Stimulated activated CD4-positive, alpha-beta T cell treated with anti-CD3 and anti-CD28 coated beads, Interleukin-4, amount 100 ng/mL, for 1 hour (primary cell): ENCODE measurements at places on chromosomes 7 and 10.

DNA sequence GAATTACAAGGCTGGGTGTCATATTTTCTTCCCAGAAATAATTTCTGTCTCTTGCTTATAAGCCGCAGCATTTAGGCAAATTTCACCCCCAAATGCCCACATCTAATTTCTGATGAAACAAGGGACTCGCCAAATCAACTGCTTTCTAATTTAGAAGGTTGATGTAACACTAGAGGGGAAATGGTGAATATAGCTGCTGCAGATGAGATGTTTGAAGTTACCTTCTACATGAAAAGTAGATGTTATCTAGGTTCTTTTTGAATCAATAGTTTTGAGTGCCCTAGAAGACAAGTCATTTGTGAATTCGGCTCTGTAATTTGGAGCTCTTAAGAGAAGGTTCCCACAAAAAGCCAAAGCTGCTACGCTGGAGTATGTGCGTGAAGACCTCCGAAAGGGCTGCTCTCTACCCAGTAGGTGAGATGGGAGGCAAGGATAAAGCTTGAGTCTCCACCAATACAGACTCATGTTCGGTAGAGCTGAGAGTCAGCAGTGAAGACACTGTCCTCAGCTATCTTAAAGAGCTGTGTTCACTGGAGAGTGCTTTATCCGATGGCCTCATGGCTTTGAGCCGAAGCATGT, 99.5 kb downstream of the FANK1 start:
- no peak for DNase-seq

- DNase-seq = no peak
Measured at GRCh38 chr7:106139265-106140251, 27.4 kb upstream of the SYPL1 start.

- DNase-seq = no peak
Measured at GRCh38 chr10:119418362-119418761, 124.2 kb downstream of the RGS10 start.

DNA sequence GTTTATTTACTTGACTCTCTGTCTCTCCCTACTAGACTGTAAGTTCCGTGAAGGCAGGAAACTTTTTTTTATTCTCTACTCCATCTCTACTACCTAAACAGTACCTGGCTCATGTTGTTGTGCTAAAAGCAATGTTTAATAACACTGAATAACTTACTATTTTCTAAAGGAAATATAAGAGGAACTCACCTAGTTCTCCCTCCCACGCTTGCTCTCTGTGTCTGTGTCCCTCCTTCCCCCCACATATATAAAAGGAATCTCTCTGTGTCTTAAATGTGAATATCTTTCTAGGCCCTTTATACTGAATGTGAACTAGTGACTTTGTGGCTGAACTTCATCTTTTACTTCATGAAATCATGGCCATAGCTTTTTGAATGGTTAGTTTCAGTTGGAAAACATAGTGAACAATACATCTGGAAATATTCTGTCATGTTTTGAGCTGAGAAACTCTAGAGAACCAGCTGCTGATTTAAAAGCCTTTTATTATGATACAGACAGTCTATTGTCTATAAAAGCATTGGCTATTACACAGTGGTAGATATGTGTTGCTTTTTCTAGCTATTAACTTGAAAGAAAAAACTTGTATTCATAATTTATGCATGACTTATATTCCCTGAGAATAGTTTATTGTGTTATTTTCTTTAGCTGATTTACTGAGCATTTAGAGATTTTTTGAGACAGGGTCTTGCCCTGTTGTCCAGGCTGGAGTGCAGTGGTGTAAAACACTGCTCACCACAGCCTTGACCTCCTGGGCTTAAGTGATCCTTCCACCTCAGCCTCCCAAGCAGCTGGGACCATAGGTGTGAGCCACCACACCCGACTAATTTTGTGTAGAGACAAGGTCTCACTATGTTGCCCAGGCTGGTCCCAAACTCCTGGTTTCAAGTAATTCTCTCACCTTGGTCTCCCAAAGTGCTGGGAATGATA, 42.5 kb downstream of the VCL start:
- no peak for DNase-seq

DNA sequence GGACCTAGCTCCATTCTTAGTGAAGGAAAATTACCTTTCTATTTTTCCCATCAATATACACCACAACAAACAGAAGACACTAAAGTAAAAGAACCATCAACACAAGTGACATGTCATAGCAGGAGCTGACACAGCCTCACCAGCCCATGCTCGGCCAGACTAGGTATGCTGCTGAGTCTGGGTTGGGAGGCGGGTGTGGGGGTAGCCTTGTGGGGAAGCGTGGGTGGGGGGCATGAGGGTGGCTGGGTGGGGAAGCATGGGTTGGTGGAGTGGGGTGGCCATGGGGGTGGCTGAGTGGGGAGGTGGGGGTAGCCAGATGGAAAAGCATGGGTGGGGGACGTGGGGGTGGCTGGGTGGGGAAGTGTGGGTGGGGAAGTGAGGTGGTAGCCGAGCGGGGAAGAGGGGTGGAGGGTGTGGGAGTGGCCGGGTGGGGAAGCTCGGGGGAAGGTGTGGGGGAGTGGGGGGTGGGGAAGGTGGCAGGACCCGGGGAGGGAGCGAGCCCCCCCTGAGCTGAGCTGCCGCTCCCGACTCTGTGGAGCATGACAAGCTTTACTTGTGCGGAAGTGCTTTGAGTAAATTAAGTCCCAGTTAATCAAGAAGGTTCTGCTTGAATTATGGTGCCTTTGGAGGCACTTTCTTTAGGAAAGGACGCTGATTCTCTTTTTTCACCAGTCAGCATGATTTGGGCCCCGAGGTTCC, 294.6 kb upstream of the ZNF32 start:
- no peak for DNase-seq

GRCh38 chr10:5975641-5976473, 1.5 kb downstream of the IL15RA start:
- DNase-seq = peak; percentile 47

DNA sequence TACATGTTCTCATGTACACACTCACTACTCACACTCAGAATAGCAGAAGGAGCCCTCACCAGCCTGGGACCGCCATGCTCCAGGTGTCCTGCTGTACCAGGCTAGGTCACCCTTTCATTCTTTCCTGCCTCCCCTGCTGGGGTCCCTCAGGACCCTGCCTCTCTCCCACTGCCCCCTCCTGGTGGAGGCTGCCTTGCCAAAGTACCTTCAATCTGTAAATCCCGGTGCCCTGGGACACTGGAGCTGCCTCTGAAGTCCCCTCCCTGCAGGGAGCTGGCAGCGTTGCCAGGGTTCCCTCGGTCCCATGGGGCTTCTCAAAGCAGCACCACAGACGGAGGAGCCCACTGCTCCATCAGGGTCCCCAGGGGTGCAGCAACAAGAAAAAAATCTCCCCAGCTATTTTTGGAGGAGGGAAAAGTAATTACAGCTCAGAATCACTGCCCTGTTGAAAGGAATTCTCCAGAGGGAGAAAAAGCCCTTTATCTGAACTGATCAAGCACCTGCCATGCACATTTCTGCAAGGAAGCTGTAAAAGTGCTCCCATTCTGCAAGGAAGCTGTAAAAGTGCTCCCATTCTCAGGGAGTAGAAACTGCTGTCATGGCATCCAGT, 259.9 kb downstream of the PTPRN2 start:
- no peak for DNase-seq

DNA sequence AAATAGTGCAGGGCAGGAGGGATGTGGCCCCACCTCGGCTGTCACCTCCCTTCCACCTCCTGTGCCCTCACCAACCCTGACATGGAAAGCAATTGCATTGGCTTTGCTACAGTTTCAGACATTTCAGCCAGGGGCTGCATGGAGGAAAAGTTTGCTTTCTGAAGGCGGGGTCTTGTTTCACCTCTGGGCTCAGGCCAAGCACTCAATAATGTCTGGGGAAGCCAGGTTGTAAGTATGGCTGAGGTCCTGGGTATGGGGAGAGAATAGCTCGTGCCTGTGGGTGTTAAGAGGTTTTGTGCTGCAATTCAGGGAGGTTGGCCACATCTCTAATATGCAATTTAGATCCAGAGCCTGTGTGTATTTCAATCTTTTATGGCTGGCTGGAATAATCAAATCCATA, 238.4 kb upstream of the MKI67 start:
- no peak for DNase-seq

DNA sequence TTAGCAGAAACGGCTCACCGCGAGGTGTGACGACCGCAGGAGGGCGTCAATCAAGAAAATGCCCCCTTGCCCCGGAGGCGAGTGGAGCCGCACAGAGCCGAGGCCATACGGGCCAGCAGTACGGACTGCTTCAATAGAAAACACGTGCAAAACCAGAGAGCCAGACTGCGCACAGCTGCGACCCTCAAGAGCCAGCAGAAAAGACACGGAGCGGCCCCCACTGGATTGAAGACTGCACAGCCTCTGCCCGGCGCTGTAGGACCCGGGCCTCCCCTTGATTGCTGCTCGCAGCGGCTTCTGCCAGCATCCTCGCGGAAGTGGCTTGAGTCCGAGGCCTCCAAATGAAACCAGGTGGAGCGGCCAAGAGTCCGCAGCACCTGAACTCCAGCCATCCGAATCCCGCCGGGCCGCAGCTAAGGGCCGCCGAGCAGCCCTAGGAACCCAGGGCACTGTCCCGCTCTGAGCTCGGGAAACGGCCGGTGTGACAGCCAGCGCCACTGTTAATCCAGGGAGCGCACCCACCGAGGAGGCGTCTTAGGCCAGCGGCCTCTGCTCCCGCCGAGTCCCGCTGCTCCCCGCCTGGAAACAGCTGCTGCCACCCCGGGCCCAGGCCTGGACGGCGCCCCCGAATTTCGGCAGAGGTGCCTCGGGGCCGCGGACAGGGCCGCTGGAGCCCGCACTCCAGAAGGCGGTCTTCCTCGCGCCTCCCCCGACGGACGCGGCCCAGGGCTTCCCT, 660 bp upstream of the HHEX start:
- DNase-seq = peak; percentile 9

DNA sequence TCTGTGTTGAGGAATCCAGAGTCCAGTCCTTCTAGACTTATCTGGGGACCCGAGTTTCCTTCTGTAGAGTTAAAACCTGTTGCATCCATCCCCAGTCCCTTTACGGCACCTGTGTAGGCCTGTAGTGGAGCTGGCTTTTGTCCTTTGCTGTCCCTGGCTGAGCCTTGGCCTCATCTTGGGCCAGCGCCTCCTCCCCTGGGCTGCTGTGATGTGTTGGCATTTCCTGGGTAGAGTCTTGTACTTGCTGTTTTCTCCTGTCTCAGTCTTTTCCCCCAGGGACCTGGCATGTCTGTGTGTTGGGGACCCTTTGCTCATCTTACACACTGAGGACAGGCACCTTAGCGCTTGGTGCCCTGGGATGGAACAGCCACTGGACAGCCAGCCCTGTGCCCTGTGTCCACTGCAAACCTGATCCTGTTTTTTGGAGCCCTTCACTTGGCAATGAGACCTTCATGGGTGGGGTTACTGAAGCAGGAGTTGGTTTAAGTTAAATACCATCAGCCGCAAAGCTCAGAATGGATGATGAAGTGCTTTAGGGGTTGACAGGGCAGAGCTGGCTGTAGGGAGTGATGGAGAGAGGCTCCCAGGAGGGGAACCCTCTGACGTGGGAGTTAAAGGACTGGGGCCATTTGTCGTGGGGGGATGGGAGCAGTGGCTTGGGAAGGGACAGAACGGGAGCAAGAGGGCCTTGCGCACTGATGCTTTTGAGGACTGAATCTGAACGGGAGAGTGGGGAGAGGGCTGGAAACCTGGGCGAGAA, 50.9 kb downstream of the CUX1 start:
- DNase-seq = no peak

DNA sequence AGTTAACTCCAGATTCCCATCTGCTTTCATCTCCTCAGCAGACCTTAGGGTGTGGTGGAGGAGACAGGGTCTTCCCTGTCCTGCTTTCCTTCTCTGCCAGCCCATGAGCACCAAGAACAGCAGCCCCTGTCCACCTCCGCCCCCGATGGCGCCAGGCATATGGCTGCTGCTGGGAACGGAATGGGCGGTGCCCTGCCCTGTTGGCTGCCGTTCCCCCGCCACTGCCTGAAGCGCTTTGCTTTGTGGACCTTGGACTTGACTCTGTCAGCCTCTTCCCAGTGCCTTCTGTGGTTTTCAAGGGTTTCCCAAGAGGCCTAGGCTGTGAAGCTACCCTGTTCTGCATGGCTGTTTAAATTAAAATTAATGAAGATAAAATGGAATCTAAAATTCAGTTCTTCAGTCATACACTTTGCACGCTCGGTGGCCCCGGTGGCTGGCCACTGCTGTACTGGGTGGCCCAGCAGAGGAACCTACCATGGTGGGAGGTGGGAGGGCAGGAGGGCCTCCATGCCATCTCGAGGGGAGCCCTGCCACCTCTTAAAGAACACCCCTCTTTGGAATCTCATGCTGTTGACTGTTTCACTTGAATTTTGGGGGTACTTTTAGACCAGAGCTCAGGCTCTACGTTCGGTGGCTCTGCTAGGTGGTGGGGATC, 78.7 kb downstream of the NKX6-2 start:
- DNase-seq = no peak

DNA sequence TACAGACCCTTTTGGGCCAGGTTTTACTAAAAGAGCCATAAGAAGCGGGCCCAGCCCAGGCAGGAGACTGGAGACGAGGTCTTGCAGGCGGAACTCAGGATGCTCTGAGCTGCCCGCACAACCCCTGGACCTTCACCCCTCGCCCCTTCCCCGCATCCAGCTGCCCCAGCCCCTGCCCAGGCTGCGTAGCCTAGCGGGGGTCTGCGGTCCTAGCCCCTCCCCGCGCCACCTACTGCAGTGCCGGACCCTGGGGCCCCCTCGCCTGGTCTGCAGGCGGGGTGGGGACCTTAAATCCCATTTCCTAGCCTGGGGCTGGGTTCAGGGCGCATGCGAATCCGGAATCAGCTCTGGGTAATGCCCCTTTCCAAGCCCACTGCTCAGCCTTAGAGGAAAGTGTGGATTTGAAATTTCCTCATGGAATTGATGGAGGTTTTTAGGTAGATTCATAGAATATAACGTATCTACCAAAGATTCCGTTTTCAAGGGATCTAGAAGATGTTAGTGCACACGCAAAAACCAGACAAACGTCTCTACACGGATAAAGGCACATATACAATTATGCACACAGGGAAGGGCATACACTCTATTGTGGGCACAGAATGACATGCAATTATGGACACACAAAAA, 546 bp upstream of the HOXA3 start:
- no peak for DNase-seq

DNA sequence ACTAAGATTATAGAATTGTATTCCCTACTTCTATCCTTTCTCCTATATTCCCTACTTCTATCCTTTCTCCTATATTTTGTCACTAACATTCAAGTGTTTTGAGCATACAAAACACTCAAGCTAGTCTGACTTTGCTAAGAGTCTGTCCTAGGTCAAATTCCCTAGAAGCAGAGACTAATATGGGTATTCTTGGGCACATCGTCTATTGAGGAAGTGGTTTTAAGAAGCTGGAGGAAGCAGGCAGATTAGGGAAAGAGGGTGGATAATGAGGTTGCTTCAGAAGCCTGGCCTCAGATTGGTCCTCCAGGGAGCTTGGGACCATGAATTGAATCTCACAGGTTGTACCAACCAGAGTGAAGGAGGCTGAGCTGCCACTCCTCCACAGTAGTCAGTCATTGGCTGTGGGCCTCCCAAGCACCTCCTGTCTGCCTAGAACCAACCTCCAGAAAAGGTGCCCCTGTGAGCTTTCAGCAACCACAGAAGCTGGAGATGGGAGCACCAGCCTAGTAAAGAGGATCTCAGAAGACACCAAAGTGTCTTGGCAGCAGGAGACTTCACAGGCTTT, 295.9 kb upstream of the PHF14 start:
- no peak for DNase-seq
